ENCODE measurements at places on chromosomes 5 and 9.

GRCh38 chr9:37806271-37806670 is 5.7 kb downstream of the DCAF10 start:
- no peak for DNase-seq

DNA sequence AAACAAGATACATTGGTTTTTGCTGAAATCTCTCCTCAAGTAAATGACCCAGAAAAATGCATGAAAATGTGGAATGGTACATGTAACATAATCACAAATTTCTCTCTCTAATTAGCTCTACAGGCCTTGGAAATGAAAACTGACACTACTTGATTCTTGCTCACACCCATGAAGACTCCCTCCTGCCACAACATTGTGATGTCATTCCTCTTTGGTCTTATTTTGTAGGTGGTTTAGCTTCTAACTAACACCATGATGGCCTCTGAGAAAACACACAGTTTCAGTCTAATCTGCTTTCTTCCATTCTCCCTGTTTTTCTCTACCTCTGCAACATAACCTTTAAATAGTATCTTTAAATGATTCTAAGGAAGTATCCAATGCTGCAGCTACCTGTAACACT is 78.6 kb upstream of the FAM174A start:
- DNase-seq, result no peak

- no peak for DNase-seq
Measured at GRCh38 chr9:95447660-95448420, 68.9 kb downstream of the PTCH1 start.

DNA sequence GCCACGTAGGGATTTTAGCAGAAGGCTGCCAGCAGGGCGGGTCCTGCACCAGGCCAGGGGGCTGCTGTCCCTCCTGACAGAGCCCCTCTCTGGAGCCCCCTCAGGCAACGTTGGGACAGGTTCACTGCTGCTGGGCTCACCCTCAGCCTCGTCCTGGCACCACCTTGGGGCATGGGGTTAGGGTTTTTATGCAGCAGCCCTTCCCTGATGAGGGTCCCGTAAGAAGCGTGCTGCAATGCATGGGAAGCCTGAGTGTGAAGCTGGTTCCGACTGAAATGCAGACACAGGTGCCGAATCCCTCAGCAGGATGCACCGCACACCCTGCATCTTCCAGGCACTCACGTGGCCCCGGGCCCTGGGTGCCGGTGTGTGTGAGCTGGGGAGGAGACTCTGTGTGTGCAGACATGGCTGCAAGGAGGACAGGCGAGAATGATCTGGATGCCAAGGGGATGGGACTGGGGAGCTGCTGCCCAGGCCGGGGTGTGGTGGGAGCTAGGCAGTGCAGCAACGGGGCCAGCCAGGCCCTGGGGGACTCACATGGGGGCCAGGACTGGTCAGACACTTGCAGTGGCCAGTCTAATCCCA is 27.1 kb downstream of the ZDHHC11B start:
- no peak for DNase-seq

DNA sequence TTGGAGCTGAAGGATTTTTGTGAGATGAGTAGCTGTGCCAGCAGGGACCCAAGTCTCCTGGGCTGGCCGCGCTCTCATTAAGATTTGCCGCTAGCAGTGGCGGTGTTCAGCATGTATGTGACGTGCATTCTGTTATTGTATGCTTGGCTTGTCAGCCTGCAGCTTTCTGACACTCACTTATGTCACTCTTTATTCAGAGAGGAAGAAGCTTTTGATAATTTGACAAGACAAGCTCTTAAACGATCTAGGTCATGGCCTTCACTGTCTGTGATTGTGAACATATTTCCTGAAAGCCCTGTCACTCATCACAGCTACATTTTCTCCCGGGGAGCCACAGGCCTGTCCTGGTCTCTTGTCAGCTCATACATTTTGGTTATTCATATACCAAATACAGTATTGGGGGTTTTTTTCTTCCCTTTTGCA is 98.2 kb upstream of the GRHPR start:
- no peak for DNase-seq

- DNase-seq, result no peak
Measured at GRCh38 chr5:56211298-56211865, 21.7 kb downstream of the ANKRD55 start.

DNA sequence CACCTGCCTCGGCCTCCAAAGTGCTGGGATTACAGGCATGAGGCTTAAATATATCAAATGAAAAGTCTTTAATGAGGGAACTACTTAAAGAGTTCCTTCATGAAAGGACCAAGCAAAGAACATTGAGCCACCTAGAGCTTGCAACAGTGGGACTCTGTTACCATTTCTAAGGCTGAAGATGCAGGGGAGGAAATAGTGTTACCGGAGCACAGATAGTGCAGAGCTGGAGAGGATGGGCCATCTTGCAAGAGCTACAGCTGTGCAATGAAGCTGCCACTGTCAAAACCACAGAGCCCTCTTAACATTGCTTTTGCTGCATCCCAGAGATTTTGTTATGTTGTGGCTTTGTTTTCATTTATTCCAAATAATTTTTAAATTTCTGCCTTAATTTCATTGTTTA is 77.1 kb upstream of the NAA35 start:
- no peak for DNase-seq

DNA sequence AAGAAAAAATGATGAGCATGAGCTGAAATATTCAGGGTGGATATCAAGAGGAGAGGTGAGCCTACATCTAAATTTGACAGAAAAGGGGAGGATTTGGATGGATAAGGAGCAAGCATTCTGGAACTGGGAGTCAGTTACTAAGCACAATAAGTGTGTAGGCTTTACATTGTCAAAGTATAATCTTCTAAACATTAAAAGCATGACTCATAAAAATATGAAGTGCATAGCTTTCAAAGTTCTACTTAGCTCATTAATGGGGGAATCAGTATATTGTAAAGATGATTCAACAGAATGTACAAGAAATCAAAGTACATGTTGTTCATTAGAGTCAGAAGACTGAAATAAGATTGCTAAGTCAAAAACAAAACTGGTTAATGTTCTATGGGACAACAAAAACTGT is 248.0 kb upstream of the GAS1 start:
- no peak for DNase-seq

- DNase-seq, result no peak
Measured at GRCh38 chr5:172700365-172701290, 59.6 kb downstream of the NEURL1B start.

GRCh38 chr5:36059571-36060419 is 6.9 kb downstream of the UGT3A2 start:
- DNase-seq, result no peak

DNA sequence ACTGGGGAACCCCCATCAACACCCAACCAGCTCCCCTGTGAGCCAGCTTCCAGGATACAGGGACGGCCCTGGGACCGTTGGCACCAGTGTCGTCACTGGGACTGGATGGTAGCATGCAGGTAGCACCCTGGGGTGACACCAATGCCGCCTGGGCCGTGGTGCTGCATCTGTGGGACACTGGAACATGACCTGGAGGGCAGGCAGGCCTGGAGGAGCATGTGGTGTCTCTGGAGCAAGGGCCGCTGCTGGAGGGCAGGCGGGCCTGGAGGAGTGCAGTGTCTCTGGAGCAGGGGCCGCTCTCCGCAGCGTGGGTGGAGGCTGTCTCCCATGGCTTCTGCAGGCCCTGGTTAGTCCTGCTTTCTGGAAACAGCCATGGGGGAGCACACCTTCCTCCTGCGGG is 13.1 kb downstream of the LPCAT1 start:
- no peak for DNase-seq

DNA sequence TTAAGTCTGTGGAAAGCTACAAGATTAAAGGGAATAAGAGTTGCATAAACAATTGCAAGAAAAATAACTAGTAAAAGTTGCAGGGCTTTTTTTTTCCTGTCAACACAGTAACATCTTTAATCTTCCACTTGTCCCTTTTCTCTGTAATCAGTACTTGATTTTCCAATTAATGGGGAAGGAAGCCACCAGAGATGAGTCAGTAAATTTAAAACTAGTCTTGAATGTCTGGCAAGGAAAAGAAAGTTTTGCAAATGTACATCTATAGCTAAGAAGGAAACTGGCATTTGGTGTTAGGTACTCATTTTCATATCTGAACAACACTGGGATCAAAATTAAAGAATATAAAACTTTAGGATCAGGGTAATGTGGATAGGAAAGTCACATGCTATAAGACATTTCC is 17.1 kb downstream of the DAP start:
- DNase-seq, result no peak

GRCh38 chr9:34550681-34551270 is 28.0 kb upstream of the ENHO start:
- no peak for DNase-seq

- no peak for DNase-seq
Measured at GRCh38 chr5:112004867-112005622, 248.1 kb upstream of the NREP start.

DNA sequence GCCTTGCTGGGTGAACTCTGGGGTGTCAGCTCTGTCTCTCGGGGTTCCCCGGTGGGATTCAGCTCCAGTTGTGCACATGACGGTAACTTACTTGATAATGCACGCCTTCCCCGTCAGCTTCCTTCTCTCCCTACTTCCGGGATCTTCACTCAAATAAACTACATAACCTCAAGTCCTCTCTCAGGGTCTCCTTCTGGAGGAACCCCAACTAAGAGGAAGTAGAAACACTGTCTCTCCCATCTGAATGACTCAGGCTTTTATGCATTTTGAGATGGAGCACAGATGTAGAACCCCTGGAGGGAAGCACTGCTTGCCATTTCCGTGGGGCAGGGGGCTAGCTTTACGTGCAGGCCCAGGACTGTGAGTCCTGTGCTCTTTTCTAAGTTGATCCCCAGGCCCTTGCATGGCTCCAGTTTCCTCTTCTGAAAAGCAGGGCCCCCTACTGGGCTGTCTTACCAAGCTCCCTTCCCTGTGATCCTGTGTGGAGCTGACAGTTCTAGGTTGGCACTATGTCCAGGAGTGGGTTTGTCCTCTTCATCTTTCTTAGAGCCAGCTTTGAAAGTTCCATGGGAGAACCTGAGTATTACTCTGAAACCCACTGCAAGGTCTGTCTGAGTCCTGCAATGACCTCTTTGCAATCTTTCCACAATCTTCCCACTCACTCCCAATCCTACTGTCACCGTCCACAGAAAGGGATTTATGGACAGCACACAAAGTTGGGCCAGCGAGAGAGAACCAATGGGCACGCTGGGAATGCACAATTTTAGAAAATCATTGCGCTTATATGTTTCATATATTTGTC is 17.7 kb downstream of the S1PR3 start:
- DNase-seq, result no peak

DNA sequence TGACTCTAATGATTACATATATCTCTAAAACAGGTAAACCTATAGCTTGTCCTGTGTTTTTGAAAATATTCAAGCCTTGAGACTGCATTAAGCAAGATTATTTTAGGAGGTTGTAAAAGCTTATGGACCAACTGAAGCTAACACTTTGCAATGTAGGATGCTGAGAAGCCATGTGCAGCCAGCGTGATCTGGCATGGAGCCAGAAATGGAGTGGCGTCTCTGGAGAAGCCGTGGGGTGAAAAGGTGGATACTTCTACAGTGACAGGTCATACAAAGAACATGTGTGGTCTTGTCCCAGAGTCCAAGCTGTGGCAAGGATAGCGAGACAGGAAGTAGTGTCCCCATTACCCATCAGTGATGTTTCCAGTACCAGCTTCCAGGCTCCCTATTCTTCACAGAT is 100.8 kb upstream of the CD180 start:
- DNase-seq, result no peak

- no peak for DNase-seq
Measured at GRCh38 chr9:134007150-134007549, 15.0 kb upstream of the VAV2 start.

GRCh38 chr5:130488252-130488651 is 584.0 kb downstream of the CHSY3 start:
- no peak for DNase-seq

DNA sequence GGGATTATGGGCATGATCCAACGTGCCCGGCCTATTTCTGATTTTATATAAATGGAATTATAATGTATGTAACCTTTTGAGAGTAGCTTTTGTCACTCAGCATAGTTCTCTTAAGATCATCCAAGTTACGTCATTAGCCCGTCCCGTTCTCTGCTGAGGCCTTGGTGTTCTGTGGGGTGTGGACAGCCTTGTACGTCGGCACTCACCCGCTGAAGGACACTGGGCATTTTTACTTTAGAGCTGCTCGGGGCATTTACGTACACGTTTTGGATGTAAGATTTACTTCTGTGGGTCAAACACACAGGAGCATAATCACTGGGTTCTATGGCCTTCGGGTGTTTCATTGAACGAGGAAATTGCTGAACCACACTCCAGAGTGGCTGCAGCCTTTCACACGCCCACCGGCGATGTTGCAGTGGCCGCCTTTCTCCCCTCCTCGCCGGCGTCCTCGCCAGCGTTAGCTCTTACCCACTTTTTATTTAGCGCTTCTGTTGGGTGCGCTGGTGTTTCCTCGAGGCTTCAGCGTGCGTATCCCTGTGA is 101.8 kb downstream of the EHMT1 start:
- no peak for DNase-seq

- DNase-seq, result no peak
Measured at GRCh38 chr5:180399401-180400215, 46.5 kb upstream of the GFPT2 start.

DNA sequence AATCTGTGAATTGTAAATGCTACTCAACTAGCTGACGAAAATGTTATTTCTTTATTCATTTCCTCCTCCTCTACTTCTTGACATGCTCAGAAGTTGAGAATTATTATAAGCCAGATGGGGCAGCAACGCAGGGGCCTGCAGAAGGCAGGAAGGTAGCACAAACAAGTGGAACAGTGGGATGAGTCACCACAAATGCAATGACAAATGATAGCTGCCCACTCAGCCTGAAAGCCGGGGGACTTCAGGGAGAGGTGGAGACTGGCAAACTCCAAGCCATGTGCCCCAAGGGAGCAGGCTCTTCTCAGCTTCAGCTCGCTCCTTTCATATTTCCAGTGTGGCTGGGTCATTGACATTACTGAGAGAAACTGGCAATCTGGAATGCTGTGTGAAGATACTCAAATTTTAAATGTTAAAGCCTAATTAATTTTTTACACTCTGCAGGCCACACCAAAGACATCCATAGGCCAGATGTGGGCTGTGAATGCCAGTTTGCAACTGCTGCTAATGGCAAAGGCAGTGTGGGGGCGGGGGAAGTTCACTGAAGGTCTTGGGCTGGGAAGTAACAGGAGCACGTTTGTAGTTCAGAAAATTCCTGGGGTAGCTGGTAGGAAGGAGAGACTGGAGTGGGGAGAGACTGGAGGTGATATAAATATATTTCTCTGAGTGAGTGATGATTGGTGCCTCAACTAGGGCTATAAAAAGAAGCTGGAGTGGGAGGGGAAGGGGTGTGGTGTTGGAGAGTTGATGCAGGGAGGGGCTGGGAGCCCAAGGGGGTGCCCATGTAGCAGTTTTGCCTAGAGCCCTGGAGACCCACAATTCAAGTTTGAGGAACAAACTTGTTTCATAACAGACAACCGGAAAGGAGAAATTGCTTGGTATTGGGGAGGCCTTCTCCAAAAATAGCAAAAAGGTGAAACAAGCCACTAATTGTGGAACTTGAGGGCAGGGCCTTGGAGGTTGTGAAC is 20.8 kb upstream of the ADRB2 start:
- no peak for DNase-seq

GRCh38 chr9:83280268-83280667 is 217.3 kb upstream of the RASEF start:
- no peak for DNase-seq

All from stimulated activated CD8-positive, alpha-beta memory T cell treated with anti-CD3 and anti-CD28 coated beads, Interleukin-7, amount 100 ng/mL, for 1 hour (primary cell).